ENCODE measurements at places on chromosomes 5 and 9.

DNA sequence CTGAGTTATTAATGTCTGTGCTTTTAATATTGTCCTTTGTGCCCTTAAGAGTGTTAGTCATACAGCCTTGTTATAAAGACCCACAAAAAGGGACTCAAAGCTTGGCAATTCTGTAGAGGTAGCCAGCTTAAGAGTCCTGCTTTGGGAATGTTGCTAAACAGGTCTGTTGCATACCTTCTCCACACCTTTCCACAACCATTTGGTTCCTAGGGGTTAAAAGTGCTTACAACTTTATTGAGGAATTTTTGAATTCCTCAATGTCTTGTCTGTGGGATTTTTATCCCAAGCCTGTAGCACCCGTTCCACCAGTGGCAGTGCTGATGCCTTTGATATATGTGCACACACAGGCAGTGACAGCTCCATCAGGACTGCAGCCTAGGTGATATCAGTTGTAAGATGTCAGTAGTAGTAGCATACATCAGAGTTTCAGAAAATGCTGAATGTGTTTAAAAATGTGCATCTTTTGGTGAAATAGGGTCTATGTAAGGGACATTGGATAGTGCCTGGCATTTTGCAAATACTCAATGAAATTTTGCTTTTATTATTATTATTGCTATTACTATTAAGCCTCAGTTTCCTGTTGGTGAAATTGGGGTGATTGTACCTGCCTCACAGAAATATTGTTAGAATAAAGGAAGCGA lies 68.5 kb downstream of the WWC1 start:
- DNase-seq, result no peak

DNA sequence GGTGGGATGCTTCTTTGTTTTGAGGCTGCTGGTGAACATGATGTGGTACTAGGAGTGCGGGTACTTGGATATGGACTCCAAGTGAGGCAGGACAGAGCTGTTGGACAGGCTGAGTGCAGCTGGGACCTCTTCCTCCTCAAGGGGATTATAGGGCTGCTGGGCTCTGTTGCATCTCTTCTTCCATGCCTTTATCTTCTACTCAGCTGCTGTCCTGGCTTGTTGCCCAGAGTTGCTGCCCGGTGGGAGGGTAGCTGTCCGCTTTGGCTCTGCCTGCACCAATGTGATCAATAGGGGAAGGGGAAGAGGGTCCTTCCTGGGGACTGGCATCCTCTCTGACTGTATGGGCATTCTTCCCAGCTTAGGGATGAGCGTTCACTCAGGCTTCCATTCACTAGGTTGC lies 1217.9 kb upstream of the ACO1 start:
- DNase-seq, result no peak

DNA sequence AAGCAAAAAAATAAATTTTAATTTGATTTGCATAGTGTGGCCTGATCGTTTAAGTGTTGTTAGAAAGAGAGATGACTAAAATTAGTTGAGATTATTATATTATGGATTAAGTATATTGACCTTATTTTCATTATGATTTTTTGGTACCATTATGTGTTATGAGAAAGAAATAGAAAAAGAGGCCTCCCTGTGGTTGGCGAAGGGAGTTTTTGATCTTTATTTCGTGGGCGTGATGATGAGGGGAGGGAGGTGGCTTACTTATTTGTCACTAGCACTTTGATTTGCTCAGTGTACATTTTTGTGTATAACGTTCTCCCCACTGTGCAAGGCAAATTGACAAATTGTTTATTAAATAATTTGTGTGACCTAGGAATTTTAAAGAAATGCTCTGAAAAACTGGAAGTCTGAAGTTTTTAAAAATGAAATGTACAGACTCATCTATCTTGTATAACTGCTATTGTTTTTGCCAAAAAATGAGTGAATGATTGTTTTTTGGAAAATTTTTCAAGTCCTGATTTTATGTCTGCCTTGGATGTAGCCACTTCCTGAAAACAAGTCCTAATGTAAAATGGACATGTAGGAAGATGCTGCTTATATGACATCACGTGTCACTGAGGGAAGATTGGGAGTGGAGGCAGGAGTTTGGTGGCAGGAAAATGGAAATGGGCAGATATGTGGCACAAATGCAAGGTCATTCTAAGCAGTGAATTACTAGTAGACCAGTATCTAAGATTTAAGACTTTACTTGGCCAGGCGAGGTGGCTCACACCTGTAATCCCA lies 3.0 kb downstream of the DAPK1 start:
- no peak for DNase-seq

DNA sequence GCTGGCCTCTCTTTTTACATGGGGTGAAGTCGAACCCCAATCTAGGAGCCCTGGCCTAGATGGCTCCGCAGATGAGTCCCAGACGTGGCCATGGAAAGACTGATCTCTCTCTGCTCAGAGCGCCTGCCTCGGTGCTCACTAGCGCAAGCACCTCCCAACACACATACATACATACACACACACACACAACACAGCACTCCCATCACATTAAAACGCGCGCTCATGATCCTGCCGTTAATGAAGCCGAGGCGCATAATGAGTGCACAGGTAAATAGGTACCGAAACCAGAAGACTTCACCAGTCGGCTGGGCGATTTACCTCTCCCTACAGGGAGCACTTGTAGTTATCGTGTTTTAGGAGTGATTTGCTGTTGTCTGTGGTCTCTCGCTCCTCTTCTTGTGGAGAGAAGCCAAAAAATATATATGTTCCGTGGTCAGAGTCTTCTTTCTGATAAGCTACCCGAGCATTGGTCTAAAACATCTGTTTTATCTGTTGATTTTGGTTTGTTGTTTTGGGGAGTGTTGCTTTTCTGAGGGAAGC lies 207.7 kb downstream of the MEF2C start:
- DNase-seq, result peak; percentile 72

DNA sequence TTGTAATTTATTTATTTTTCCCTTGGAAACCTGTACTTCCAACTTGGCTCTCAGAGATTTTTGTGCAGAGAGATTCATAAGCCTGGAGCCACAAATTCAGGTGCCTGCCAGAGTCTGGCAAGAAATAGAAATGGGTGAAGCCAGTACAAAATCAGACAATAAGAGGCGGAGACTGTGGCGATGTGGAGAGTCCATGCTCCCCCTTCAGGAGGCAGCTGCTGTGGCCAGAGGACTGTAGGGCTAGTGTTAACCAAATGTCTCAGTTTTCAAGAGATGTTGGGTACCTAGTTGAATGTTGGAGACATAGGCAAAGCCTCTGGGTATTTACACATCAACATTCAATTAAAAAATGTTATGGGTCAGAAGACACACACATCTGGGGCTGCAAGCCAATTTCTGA lies 208.6 kb downstream of the PSAT1 start:
- no peak for DNase-seq

DNA sequence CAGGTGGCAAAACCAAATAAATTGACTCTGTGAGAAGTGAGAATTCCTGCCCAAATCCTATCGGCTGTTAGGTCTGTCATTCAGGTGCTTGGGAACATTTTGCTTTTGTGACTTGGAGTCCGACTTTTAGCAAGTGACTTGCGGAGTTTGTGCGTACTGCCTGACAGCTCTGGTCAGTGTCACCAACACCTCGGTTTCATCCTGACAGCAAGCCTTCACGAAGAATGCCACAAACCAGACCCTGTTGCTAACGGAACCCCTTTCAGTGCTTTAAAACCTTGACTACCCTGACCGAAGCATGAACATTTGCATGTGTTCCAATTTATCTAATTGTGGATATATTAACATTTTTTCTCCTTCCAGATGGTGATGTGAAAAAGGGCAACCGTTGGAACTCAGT lies 26.5 kb downstream of the LIX1 start:
- DNase-seq, result no peak

- DNase-seq, result no peak
Observed at GRCh38 chr5:59222687-59223511, 640.0 kb downstream of the RAB3C start.

- peak; percentile 31 for DNase-seq
Observed at GRCh38 chr5:124372457-124372856, 374.0 kb downstream of the ZNF608 start.

GRCh38 chr5:75952963-75953362 lies 130.2 kb upstream of the SV2C start:
- DNase-seq, result no peak

DNA sequence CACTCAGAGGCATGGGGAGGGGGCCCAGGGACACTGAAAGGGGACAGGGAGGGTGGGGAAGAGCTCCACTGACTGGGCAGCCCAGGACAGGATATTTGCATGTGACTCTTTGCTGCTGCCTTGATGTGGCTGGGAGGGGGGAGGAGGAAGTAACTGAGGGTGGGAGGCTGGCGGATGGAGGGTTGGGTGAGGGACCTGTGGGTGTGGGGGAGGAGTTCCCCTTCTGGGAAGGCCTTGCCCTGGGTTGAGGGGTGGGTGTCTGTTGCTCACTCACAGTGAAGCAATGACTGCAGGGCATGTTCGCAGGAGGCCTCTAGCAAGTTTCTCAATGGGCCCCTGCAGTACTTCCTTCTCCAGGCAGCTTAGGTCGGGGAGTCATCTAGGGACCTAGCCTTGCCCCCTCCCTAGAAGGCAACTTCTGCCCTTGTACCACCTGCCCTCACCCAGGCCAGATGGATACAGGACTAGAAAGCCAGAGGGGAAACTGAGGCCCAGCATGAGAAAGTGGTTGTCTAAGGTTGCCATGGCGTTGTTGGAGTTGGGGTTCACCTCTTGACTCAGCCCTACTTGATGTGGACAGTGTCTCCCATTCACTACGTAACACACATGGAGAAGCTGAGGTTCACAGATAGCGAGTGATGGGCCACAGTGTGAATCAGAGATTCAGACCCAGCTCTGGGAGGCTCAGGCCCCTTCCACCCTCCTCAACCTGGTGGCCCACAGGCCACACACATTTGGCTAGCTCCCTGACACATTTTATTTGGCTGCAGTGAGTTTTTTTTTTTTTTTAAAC lies 3.0 kb downstream of the GRK6 start:
- DNase-seq, result peak; percentile 36

- DNase-seq, result no peak
Observed at GRCh38 chr9:71384343-71384742, 262.9 kb upstream of the TRPM3 start.

GRCh38 chr9:87479801-87480201 lies 17.9 kb upstream of the DAPK1 start:
- DNase-seq, result no peak

DNA sequence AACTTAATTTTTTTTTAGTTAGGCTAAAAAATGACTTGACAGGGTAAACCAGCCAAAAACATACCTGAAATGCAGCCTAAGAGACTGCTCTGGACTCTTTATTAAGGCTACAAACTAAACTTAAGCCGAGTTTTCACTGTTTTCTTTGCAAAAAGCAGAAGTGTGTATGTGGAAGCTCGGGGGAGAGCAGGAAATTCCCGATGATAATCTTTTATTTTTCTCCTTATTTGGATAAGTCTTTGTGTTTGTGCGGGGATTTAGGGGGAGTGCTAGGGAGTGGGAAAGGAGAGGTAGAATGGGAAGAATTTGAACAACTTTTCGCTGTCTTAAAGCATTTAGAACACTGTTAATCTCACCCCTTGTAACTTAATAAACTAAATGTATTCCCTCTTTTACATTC lies 30.7 kb upstream of the GPR21 start:
- no peak for DNase-seq

DNA sequence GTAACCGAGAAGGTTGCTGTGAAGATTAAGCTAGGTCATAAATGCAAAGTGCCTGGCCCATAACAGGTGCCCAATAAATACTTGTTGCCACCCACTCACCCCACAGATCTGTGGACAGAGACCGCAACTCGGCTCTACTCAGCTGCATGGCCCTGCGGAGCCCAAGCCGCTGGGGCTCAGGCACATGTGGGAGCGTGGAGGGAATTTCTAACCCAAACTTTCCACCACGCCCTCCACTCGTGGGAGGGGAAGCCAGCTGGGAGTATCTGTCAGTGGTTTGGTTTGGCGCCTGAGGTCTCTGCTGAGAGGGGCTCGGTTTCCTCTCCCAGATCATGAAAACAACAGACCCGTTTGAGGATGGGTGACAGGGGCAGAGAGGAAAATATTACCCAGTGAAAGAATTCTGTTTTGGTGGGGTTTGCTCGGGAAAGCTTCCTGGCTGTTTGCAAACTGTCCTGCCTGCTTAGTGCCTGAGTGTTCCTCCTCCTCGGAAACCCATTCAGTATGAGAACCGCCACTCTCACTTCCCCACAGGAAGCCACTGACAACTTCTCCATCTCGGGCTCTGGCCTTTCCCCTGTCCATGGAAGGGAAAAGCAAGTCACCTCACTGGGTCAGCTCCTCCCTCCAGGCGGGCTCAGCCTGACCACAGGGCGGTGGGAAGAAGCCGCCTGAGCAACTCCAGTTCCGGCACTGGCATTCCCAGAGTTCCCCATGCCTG lies 60.1 kb downstream of the RGS3 start:
- DNase-seq, result no peak

DNA sequence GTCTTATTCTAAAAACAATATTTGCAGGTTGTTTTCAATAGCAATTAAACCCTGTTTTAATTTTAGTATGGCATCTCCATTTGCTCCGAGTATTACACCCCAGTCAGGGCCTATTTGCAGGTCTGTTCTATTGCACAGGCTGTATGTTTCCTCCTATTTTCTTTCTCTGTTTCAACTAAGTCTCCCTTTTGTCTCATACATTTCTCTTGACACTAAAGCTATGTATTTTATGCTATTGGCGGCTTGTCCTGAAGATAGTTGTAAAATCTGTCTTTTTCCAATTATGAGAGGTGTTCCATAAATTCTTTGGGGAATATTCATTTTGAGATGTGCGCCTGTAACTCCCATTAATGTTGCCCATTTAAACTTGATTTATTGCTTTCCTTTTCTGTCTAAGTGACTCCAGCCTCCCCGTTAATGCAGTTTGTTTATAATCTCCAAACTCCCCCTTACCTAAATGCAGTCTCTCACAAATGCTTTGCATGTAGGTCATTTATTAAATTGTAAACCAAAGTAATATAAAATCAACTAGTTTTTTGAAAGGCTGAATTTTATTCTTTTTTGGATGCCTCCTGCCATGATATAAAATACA lies 262.4 kb downstream of the CDH12 start:
- no peak for DNase-seq

Data from kidney (tissue), 22 donors.